Esophagus muscularis mucosa (tissue), 4 donors: ENCODE measurements at places on chromosomes 7 and 10. TPM values are rescaled to one million over a fixed set of nuclear protein-coding genes. Genes with fewer than 3 reads are reported as not detected.
A peak's percentile ranks its signal among the peaks of the same experiment; 100 is the strongest.

The FKBP6 gene
- total RNA-seq = not detected

- H3K4me1 ChIP-seq = no peaks in the 10 kb centered on the region
- H3K36me3 ChIP-seq = no peaks in the 10 kb centered on the region
- no peak overlapping the region for H3K4me3 ChIP-seq
- no peaks in the 10 kb centered on the region for H3K27me3 ChIP-seq
These were observed 108.7 kb upstream of the ITGB1 start for GRCh38 chr10:33066558-33067236.

DNA sequence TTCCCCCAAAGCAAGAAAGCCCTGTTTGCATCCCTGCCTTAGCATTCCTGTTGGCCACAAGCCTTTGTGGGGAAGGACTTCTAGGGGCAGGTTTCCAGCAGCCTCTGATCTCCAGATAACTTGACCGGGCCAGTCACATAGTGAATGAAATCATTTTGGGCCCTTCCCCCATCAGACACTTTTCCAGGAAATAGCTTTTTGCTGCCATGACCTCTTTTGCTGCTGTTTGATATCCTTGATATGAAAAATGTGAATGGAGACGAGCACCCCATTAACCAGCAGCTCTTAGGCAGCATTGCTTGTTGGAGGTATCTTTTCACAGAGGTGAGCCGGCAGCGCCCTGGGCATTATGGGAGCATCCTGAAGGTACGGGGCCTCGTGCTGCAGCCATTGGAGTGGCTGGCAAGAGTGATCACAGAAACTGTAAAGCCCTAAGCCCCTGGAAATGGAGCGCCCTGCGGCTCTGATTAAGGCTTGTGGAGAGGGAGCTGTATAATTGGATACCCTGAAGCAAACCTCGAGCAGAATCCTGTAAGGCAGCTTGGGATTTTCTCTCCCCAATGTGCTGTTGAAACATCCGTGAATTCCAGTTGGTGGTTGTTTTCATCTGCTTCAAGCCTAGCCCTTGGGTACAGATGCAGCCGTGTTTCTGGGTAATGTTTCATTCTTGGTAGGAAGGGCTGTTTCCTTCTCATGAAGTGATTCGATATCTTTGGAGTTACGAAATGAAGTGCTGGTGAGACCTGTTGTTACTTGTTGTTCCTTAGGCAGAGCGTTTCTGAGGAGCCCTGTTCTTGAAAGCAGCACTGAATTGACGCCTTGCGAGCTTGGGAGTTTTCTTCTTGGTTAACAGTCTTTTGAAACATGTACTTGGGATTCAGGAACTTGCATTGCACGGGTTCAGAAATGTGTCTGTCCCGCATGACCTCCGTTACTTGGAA is 179.0 kb downstream of the PTEN start:
- no peak for DNase-seq
- no peaks in the 10 kb centered on the region for H3K27me3 ChIP-seq
- peaks cover 10% of the 10 kb centered on the region for H3K4me1 ChIP-seq
- H3K27ac ChIP-seq = peak overlapping the region; percentile 31

The ESYT2 gene
- total RNA-seq = 193 TPM

The ABCC2 gene
- 0.32 TPM for total RNA-seq

GRCh38 chr7:74044366-74045350 is 16.7 kb downstream of the ELN start:
- H3K4me1 ChIP-seq = peaks cover 37% of the 10 kb centered on the region
- H3K36me3 ChIP-seq = peaks cover 93% of the 10 kb centered on the region
- no peaks in the 10 kb centered on the region for H3K27me3 ChIP-seq

The EPO gene
- not detected for total RNA-seq

- H3K27ac ChIP-seq = no peak overlapping the region
- no peaks in the 10 kb centered on the region for H3K36me3 ChIP-seq
- no peak overlapping the region for H3K4me3 ChIP-seq
- no peaks in the 10 kb centered on the region for H3K4me1 ChIP-seq
These were observed 18.9 kb upstream of the PRKAR2B start for GRCh38 chr7:107025449-107026103.

DNA sequence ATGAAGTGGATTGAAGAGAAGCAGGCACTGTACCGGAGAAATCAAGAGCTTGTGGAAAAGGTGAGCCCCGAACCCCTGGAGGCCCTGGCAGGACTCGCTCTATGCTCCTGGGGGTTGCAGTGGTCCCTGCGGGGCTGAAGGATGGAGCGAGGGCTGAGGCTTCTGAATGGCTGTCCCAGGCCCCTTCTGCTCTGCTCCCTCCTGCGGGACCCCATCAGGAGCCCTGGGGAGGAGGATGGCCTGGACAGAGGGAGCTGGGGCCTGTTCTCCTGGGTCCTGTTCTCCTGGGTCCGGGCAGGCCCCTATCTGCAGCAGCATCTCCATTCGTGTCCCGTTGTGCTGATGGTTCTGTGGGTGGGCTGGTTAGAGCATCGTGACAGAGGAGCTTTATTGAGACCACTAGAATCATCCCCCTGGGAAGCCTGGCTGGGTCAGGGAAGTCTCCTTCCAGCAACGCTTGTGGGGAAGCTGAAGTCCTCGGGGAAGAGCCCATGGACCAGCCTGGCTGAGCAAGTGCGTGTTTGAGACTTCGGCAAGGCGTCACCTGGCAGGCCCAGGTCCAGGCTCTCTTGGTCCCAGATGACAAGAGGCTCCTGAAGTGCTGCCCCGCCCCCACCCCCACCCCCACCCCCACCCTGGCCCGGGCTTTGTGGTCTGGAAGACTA is 41.1 kb upstream of the DPYSL4 start:
- no peak for DNase-seq
- no peak overlapping the region for H3K4me3 ChIP-seq
- H3K36me3 ChIP-seq = peaks cover 16% of the 10 kb centered on the region

GRCh38 chr7:94272821-94273583 is 121.7 kb upstream of the COL1A2 start:
- H3K4me1 ChIP-seq = no peaks in the 10 kb centered on the region
- H3K27me3 ChIP-seq = no peaks in the 10 kb centered on the region
- no peak overlapping the region for H3K4me3 ChIP-seq
- no peaks in the 10 kb centered on the region for H3K36me3 ChIP-seq
- no peak overlapping the region for H3K27ac ChIP-seq
- DNase-seq = no peak

The INMT gene
- 176 TPM for total RNA-seq

The FASTK gene
- 57.7 TPM for total RNA-seq

GRCh38 chr10:227014-227413 is 91.8 kb downstream of the ZMYND11 start:
- H3K36me3 ChIP-seq = no peaks in the 10 kb centered on the region
- H3K27me3 ChIP-seq = no peaks in the 10 kb centered on the region
- DNase-seq = no peak
- H3K4me3 ChIP-seq = no peak overlapping the region

DNA sequence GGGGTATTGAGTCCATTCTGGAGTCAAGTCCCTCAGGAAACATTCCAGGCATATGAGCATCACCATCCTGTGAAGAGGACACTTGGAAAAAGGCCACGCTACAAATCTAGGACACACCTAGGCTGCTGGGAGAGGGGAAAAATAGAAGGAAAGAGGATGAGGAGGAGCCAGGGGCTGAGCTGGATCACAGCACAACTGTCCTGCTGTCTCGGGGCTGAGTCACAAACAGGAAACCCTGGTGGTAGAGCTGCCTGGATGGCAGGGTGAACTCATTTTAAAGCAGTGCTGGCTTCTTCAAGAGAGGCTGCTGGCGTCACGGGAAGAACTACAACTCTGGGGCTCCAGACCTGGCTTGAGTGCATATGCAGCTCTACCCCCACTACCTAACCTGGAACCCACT is 151.5 kb downstream of the RNF216 start:
- H3K27ac ChIP-seq = peak overlapping the region; percentile 61
- H3K27me3 ChIP-seq = no peaks in the 10 kb centered on the region
- peaks cover 75% of the 10 kb centered on the region for H3K4me1 ChIP-seq

The SLC26A5 gene
- not detected for total RNA-seq

DNA sequence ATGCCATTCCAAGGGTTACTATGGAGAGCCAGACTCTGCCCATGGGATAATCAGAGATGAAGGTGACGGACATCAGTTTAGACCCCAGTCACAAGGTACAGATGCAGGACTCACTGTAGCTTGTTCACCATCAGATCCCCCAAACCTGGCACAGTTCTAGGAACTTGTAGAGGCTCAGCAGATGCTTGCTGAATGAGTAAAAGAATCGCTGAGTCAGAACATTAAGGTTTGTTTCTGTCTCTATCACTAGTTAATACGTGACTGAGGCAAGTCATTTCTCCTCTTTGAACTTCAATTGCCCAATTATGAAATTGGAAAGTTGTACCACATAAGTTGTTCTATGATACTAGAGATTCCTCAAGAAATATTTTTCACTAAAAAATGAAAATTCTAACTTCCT is 65.1 kb downstream of the PPP1R3C start:
- H3K4me1 ChIP-seq = peaks cover 4% of the 10 kb centered on the region
- no peaks in the 10 kb centered on the region for H3K27me3 ChIP-seq
- H3K36me3 ChIP-seq = no peaks in the 10 kb centered on the region
- no peak overlapping the region for H3K4me3 ChIP-seq
- no peak overlapping the region for H3K27ac ChIP-seq

The FKBP9 gene
- 119 TPM for total RNA-seq

DNA sequence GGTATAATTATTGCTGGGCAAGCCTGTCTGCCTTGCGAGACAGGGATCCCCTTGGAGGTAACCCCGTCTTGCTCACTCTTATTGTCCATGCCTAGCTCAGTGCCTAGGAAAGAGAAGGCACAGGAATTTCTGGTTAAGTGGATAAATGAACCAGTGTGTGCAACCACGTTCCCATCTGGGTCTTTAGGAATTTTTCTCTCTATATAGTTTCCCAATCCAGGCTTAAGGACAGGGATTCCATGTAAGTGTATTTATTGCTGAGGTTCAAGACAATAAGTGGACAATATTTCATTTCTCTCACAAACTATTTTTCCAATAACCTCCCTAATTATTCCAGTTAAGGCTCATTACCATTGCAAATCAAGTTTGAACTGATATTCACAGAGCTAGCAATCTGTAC is 8.9 kb upstream of the ADAM12 start:
- no peaks in the 10 kb centered on the region for H3K36me3 ChIP-seq
- H3K4me1 ChIP-seq = no peaks in the 10 kb centered on the region

DNA sequence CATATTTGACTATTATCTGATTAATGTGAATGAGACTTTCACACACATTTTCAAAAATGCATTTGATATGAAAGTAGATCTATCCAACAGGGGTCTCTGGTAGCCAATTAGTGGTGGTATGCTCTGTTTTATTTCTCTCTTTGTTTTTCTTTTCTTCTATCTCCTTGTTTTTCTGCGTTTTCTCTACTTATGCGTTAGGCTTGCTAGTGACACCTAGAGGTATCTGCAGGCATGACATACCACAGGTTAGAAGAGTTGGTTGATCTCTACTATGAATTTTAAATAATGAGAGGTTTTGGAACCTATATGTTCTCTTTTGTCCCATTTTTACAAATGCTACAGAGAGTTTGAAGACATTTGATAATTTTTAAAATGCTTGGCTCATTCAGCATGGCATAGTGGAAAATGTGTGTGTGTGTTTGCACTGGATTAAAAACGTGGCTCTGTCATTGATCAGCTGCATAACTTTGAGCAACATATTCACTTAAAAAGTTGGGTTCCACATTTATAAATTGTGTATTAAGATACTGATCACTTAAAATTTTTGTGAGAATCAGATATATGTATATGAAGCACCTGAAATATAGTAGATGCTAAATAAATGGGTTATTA is 28.1 kb upstream of the PLXDC2 start:
- no peak overlapping the region for H3K4me3 ChIP-seq
- H3K4me1 ChIP-seq = no peaks in the 10 kb centered on the region
- no peaks in the 10 kb centered on the region for H3K36me3 ChIP-seq
- DNase-seq = no peak

- no peaks in the 10 kb centered on the region for H3K27me3 ChIP-seq
- no peaks in the 10 kb centered on the region for H3K36me3 ChIP-seq
- DNase-seq = no peak
These were observed 4.8 kb upstream of the TRDMT1 start for GRCh38 chr10:17206210-17206709.

- no peaks in the 10 kb centered on the region for H3K27me3 ChIP-seq
- H3K27ac ChIP-seq = peak overlapping the region; percentile 68
- H3K4me1 ChIP-seq = peaks cover 89% of the 10 kb centered on the region
- no peaks in the 10 kb centered on the region for H3K36me3 ChIP-seq
- no peak for DNase-seq
- H3K4me3 ChIP-seq = no peak overlapping the region
These were observed 143.2 kb downstream of the JAZF1 start for GRCh38 chr7:28037220-28038010.

DNA sequence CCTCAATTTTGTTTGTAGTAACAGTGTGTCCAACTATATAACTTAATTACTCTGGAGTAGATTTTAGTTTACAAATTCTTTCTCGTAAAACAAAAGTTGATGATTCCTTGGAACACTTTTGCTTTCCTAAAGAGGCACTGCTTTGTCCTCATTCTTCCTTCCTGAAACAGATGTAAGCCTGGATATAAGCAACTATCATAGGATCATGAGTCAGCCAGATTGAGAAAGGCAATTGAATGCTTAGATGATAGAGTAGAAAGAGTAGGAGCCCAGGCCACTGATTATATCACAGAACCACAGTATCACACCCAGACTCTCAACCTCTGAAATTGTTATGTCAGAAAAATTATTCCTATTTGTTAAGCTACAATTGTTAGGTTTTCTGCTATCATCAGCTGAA is 69.9 kb downstream of the TMEM106B start:
- no peaks in the 10 kb centered on the region for H3K4me1 ChIP-seq

DNA sequence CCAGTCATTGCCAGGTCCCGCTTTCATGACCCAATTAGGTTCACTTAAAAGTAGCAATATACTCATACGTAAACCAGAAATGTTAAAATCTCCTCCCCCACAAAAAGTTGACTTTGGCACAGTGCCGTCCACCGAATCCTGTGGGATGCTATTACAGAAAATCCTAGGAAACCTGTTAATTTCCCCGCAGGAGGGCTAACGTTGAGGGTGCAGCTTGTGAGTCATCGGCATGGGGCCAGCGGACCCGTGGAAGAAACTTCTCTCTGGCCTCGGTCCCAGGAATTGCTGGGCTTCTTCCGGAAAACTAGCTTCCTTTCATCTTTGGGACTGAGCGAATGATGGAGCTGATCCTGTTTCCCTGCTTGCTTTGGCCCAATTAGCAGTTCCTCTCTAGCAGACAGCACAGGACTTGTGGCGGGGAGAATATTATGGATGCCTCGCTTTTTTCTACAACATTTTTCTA is 13.5 kb downstream of the CRYGN start:
- H3K4me1 ChIP-seq = peaks cover 15% of the 10 kb centered on the region
- H3K27ac ChIP-seq = peak overlapping the region; percentile 75
- H3K36me3 ChIP-seq = no peaks in the 10 kb centered on the region
- H3K27me3 ChIP-seq = no peaks in the 10 kb centered on the region

The LRRTM3 gene
- 0.42 TPM for total RNA-seq
